Calu3 (cell line): ENCODE measurements at places on chromosomes 7 and 10.
A peak's percentile ranks its signal among the peaks of the same experiment; 100 is the strongest.

DNA sequence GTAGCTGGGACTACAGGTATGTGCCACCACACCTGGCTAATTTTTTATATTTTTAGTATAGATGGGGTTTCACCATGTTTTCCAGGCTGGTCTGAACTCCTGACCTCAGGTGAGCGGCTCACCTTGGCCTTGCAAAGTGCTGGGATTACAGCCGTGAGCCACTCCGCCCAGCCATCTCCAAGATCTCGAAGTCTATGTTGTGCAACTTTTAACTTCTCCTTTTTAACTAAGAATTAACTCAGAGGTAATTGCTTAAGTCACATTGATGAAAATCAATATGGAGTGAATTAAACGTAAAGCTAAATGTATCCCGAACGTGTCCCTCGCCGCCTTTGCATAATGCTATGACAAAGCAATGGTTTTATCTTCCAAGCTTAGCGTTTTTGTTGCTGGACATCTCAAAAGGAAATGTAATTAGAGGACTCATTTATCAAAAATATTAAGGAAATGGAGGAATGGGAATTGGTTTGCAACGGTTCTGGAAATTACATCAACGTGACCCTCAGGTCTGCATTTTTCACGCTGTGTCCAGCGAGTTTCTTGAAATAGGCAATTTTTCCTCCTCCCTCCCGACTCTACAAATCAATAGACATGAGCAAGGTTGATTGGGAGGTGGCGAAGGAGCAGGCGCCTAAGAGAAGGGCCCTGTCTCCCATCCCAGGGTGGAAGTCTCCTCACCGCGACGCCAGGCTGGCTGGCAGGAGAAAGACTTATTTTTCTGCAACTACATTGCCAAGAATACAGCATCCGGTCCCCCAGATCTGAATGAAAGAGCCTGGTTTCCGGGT, 89.8 kb downstream of the TMEM130 start:
- DNase-seq, result no peak

GRCh38 chr10:11869219-11869618, 46.1 kb downstream of the PROSER2 start:
- DNase-seq, result no peak

- DNase-seq, result peak; percentile 17
These were observed 301.6 kb upstream of the HPS1 start for GRCh38 chr10:98748298-98748697.

DNA sequence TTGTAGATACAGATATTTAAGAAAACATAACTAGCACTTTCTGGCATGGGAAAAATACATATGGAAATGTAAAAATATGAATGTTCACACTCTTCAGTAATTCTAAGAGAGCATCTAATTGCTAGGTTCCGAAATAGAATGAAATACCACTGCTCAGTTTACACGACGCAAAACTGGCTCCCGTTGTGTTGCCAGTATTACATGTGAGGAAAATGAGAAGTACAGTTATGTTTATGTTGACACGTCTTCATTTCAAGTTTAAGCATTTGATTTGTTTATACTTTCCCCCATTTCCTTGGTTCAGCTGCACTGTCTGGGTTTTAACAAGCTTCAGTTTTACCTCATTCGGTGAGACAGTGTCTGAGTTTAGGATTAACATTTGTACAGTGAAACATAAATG, 275.8 kb upstream of the SEMA3D start:
- no peak for DNase-seq

DNA sequence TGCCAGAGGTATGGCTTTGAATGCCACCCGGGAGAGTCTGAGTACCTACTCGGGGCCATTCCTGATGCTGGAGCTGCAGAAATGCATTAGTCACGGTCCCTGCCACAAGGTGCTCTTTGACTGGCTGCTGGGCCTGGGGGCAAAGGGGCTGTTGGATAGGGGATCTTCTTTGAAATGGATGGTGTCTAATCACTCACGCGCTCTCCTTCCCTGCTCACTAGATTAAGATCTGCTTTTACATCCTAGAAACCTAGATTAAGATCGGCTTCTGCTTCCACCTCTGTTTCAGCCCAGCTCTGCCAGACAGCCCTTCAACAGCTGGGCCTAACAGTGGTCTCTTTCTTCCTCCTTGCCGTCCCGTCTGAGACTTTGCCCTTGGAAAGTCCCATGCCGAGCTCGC, 57.2 kb downstream of the PAX2 start:
- DNase-seq, result no peak

GRCh38 chr7:127252778-127253280, at the start of gene GRM8:
Gene GRM8, minus strand, starts transcription at chr7:127252941.
- DNase-seq, result peak; percentile 49

- DNase-seq, result no peak
These were observed 16.7 kb downstream of the TMEM120A start for GRCh38 chr7:75977743-75978142.

- peak; percentile 54 for DNase-seq
These were observed 18.6 kb downstream of the OPALIN start for GRCh38 chr10:96339956-96340904.

- no peak for DNase-seq
These were observed 25.0 kb downstream of the RGS10 start for GRCh38 chr10:119517235-119518141.
